ENCODE measurements at places on chromosomes 1 and 21.

DNA sequence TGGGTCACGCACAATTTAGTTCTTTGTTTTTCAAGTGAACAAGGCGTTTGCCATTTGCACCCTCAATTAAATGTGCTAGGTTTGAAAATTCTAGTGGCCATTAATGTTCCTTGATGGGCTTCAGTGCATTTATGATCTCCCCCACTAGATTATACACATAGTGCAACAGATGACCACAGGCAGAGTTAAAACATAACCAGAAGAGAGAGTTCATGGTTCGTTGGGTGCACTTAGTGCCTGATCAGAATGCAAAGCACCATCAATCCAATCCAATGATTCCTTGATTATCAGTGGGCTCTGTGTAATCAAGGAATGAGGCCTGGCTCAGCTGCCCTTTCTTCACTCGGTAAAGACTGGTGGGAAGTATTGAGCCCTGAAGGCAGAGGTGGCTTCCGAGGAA is 334.5 kb downstream of the PRDM2 start:
- no peak for DNase-seq

- no peak for DNase-seq
Measured at GRCh38 chr21:29033871-29034270, 9.4 kb downstream of the USP16 start.

DNA sequence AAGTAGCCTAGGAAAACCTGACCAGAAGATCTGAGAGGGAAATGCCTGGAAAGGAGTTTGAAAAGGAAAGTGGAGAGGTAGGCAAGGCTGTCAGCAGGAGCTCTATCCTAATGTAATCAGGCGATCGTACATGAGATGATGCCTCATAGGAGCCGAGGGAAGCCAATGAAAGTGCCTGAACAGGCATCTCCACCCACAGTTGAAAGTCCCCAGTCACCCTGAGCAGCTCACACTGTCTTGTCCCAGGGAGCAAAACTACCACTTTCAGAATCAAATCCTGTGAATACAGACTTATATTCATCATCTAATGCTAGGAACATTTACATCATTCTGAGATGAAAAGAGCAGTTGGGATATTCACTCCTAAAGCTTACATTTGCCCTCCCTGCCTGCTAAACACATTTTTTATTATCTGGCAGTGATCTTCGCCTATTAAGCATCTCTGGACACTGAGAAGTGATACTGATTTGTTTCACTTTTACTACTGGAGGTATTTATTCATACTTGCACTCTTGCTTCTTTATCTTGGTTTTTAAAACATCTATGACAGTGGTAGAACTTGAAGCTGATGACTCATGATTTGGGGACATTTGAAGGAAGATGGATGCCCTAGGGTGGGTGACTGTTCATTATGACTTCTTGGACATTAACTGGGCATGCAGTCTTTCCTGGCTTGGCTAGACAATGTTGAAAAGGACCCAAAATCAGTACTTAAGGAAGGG is 221.6 kb downstream of the SEC16B start:
- DNase-seq: no peak

GRCh38 chr1:228445843-228446650 is 29.4 kb upstream of the TRIM17 start:
- DNase-seq: no peak

GRCh38 chr1:50637460-50637859 is 214.2 kb upstream of the DMRTA2 start:
- DNase-seq: no peak

DNA sequence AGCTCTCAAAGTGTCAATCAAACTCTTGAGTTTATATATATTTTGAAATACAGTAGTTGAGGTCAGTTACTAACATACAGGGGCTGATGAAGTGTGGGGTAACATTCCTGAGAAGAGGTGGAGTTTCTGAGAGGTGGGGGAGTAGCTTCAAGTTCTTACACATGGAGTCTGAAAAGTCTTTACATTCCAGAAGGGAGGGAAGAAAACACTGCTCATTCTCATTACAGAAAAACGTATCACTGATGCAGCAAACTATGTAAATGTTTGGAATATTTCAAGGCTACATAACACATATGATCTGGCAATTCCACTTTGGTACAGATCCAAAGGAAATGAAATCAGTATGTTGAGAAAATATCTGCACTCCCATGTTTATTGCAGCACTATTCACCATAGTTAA is 1065.8 kb upstream of the B3GALT2 start:
- DNase-seq: no peak

Measured in midbrain (tissue), 1 donor.